Testis (tissue), 5 donors: ENCODE measurements at places on chromosomes 12 and 14.

- DNase-seq: no peak
- H3K4me3 ChIP-seq: no peak overlapping the region
- H3K36me3 ChIP-seq: no peaks in the 10 kb centered on the region
- H3K27ac ChIP-seq: no peak overlapping the region
- H3K27me3 ChIP-seq: no peaks in the 10 kb centered on the region
These were observed 1212.0 kb downstream of the GALC start for GRCh38 chr14:86780876-86781510.

DNA sequence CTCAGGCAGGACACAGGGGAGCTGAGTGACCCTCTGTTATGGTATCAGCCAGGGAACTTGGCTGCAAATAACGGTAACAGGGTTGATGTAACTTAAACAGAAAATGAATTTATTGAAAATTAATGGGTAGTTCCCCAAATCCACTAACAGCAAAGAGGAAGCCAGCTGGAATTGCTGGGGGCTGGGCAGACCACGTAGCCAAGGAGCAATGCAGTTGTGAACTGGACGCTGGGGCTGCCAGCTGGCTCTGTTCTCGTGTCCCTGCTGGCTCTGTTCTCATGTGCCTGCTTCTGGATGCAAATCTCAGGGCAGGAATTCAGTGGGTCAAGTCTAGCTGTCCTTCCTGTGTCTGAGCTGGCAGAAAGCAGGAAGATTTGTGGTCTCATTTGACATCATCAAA lies 1383.3 kb upstream of the TMEM132C start:
- no peaks in the 10 kb centered on the region for H3K4me1 ChIP-seq
- no peak overlapping the region for H3K4me3 ChIP-seq
- H3K27ac ChIP-seq: no peak overlapping the region
- H3K27me3 ChIP-seq: no peaks in the 10 kb centered on the region

DNA sequence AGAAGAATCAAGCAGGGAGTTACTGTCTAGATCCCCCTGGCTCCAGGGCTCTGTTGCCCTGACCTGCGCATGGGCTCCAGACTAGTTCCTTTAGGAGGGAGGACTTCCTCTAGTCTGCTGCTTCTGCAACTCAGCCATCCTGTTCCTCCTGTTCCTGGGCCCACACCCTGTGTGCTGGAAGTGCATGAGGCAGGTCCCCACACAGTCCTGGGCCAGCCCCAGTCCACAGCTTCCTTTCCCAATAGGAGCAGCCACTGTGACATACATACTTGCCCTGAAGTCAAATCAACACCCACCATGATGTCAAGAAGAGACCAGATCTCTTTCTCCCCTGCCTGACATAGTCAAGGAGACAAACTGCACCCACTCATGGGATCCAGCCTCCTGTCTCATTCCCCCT lies 1.3 kb downstream of the SDR9C7 start:
- H3K27me3 ChIP-seq: no peaks in the 10 kb centered on the region
- no peak overlapping the region for H3K4me3 ChIP-seq
- H3K36me3 ChIP-seq: no peaks in the 10 kb centered on the region
- no peak for DNase-seq
- peaks cover 7% of the 10 kb centered on the region for H3K4me1 ChIP-seq
- H3K27ac ChIP-seq: no peak overlapping the region

DNA sequence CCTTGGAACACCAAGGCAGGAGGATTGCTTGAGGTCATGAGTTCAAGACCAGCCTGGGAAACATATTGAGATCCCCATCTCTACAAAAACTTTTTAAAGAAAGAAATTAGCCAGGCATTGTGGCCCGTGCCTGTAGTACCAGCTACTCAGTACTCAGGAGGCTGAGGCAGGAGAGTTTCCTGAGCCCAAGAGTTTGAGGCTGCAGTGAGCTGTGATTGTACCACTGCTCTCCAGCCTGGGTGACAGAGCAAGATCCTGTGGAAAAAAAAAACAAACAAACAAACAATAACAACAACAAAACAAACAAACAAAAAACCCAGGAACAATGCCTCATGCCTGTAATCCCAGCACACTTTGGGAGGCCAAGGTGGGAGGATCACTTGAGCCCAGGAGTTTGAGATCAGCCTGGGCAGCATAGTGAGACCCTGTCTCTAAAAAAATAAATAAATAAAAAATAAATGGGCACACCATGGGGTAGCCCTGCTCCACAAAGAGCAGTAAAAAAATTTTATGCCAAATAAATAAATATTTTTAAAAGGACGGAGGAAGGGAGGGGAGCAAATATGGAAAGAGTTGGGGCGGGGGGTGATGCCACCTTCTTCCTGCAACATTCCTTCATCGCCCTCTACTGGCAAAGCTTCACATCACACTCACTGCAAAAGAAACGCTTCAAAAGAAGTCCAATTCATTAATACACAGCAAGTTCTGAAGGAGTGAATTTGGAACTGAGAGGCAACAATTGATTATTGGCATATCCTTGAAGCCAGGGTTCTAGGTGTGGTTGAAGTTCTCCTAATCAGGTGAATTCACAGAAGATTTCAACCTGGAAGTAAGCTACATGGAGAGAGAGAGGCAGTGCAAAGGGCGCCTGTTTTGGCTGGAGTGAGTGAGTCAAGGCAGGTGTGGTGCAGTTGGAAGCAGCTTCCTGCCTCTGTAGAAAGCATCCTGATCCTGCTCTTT lies 8.8 kb upstream of the GNPTAB start:
- no peak overlapping the region for H3K4me3 ChIP-seq
- no peaks in the 10 kb centered on the region for H3K4me1 ChIP-seq
- DNase-seq: peak; percentile 81
- no peak overlapping the region for H3K27ac ChIP-seq

DNA sequence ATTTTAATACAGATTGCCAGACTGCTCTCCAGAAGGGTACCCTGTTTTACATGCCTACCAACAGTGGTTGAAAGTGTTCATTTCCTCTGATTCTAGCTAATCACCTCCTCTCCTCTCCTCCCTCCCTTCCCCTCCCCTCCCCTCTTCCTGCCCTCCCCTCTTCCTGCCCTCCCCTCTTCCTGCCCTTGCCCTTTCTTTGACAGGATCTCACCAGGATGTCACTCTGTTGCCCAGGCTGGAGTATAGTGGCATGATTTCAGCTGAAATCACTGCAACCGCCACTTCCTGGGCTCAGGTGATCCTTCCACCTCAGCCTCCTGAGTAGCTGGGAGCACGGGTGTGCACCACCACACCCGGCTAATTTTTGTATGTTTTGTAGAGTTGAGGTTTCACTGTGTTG lies 24.7 kb downstream of the APAF1 start:
- H3K4me3 ChIP-seq: no peak overlapping the region
- H3K4me1 ChIP-seq: no peaks in the 10 kb centered on the region
- no peak overlapping the region for H3K27ac ChIP-seq
- H3K27me3 ChIP-seq: no peaks in the 10 kb centered on the region
- no peak for DNase-seq

DNA sequence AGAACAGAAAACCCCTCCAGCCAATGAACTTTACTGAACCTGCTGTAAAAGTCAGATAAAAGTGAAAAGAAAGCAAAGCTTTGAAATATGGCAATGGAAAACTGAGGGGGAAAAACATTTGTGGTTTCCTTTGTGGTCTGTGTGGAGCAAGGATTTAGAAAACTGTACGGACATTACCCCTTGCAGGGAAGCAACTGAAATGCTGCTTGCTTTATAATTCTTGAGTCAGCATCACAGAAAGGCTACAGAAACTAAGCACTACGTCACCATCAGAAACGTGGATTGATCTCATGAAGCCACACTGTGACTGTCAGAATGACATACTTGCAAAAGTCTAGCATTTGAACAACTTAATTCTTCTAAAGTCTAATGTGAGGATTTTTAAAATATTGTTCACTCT lies 2.4 kb upstream of the KCNC2 start:
- H3K27ac ChIP-seq: no peak overlapping the region
- no peak for DNase-seq
- no peaks in the 10 kb centered on the region for H3K4me1 ChIP-seq
- no peaks in the 10 kb centered on the region for H3K27me3 ChIP-seq

DNA sequence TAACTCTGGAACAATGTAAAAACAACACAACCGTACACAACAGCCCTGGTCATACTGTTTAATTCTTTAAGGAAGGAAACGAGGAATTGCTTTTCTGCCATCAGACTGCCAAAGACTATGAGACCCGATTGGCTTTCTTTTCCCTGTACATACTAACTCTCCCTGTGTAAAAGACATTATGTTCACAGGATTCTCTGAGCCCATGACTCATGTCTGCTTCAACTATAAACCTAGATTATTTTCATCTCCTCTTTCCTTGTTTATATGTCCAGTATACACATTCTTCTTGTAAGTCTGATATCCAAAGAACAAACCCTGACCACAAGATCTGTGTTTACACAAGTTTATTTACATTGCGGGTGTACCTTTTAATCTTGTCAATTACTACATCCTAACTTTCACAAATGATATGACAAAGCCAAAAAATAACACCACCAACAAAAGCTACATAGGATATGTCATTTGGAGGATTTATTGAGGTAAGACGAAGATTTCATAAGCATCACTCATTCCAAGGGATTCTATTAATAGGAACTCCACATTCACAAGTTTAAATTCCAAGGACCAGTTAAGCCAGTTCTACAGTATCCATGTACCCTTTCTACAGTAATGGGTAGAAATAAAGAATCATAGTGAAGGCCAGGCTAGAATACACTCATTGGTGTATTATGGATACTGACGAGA lies 67.3 kb downstream of the STXBP6 start:
- H3K27me3 ChIP-seq: no peaks in the 10 kb centered on the region
- DNase-seq: no peak
- no peak overlapping the region for H3K27ac ChIP-seq
- no peaks in the 10 kb centered on the region for H3K36me3 ChIP-seq
- H3K4me1 ChIP-seq: no peaks in the 10 kb centered on the region
